Erythroblast (primary cell): ENCODE measurements at places on chromosomes 5 and 9.

GRCh38 chr9:119544492-119544891 lies 175.3 kb upstream of the BRINP1 start:
- DNase-seq: no peak

- no peak for DNase-seq
Observed at GRCh38 chr9:114224247-114224610, 68.9 kb downstream of the COL27A1 start.

DNA sequence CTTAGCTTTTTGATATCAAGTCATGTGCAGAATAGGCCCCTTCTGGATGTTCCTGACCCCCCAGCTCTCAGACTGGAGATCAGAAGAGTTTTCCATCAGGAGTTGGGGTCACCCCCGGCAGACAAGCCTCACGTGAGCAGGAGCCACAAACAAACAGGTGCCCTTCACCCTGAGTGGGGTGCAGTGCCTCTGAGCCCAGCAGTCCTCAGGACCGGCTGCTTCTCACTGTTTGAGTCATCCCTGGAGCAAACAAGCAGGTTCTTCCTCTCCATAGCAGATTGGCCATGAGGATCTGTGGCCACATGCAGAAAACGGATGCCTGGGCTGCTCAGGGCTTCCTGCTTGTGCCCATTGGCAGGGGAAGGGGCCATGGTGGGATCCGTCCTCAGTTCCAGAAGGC lies 47.0 kb downstream of the LRSAM1 start:
- DNase-seq: no peak

- DNase-seq: no peak
Observed at GRCh38 chr5:172213126-172213525, 19.2 kb downstream of the EFCAB9 start.

DNA sequence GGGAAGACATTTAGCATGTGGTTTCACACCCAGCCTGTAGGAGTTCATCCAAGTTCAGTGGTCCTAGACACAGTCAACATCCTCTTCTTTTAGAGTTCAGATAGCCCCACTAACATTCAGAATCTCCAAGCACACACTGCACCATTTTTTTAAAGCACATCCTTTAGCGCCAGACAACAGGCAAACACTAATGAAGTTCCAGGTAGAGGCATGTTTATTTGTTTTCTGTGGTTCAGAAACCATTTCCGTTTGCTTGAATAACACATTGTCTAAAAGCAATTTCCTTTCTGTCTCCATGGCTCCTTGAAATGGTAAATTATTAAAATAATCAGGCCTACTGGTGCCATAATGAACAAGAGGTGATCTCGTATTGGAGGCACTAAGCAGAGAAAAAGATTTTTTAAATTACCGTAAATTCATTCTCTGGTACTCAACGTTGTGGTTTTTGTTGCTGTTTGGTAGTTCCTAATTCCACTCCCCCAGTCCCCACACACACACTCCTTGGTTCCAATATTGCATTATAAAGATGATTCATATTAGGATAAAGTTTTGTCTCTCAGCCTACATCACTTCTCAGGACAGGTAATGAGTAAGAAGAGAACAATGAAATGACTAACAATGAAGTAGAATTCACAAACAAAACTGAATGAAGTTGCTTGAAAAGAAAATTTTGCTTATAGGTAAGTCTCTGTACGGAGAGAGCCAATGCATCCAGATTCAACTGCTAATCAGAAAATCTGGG lies 153.1 kb downstream of the PCSK1 start:
- DNase-seq: no peak

DNA sequence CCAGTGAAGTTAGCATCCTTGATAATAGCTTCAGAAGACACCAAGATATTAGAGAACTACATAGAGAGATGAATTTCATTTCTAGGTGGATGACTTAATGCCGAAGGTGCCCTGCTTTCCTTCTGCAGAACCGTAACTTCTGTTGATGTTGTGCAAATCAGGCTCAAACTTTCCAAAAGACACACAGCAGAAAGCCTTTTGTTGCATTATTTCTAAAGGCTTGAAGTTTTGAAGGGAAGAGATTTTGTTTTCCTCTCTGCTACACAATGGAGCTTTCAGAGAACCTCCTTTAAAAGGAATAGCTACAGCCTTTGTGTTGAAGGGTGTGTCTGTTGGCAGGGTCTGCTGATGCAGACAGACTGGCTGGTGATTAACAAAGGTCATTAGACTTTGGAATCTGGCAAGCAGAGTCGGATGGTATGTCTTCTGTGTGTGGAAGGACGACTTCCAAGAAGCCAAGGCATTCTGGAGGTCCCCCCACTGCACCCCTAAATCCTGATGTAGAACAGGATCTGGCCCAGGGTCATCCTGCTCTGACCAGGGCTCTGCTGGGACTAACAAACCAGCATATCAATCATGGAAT lies 57.8 kb downstream of the ZNF462 start:
- DNase-seq: no peak

DNA sequence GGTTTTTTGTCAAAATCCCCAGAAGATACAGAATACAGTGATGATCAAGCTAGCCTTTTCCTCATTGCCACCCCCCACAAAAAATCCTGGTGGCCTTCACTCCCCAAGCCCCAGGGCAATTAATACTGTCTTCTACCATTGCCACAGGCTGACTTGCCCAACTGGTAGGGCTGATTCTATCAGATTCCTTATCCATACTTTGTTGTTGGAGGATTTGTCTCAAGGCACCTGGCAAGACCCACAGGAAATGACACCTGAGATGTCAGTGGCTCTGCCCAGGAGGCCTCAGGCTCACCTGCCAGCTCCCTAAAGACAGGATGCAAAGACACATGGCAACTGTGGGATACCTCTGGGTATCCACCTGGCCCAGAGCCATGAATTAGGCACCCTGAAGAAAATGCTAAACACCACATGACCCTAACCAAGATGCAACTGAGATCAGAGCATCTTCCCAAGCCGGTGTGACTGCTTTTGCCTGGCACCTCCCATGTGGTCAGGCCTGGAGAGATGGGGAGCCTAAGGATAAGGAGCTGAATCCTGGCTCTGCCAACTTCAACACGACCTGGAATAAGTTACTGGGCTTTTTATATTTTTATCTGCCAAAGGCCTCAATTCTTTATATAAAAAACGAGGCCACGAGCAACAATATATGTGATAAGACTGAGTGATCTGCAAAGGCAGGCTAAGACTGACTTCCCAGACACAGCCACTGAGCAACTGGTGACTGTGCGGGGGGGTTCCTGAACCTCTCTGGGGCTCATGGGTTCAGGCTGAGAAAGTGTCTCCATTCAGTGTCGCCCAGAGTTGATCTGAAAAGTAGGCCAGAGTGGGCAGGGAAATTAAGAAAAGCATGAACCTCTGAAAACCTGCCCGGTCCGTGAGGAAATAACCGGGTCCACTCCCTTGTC lies 944 bp downstream of the ATOX1 start:
- no peak for DNase-seq

DNA sequence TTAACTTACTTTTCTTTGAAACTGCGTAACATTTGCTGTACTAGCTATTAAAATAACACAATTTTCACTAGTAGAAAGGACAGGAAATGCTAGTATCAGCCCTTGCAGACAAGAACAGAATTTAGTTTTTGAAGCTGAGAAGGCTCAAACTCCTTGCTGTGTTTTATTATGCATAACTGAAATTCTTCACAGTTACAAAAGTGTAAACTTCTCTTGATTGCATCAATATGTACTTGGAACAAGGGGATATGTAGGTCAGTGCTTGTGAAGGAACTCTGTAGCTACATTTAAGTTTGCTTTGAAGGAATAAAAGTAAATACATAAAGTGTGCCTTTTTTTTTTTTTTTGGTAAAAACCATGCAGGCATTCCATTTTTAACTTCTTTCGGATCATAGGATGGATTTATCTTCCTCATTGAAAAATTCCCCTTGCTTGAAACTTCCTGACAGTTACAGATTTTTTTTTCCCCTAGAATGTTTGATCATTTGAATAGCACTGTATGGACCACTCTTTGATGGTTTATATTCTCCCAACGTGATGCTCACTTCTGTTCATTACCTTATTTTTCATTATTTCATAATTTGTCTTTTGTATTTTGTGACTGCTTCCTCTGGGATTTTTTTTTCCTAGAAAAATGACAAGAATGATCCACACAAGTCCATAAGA lies 94.9 kb upstream of the DAB2 start:
- no peak for DNase-seq

DNA sequence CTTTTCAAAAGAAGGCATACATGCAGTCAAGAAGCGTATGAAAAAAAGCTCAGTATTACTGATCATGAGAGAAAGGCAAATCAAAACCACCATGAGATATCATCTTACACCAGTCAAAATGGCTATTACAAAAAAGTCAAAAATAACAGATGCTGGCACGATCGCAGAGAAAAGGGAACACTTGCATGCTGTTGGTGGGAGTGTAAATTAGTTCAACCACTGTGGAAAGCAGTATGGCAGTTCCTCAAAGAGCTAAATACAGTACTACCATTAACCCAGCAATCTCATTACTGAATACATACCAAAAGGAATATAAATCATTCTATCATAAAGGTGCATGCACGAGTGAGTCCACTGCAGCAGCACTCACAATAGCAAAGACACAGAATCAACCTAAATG lies 24.5 kb downstream of the RETREG1 start:
- no peak for DNase-seq

GRCh38 chr5:51986733-51987132 lies 603.5 kb downstream of the ISL1 start:
- no peak for DNase-seq

GRCh38 chr5:116651653-116652052 lies 77.0 kb upstream of the SEMA6A start:
- no peak for DNase-seq

DNA sequence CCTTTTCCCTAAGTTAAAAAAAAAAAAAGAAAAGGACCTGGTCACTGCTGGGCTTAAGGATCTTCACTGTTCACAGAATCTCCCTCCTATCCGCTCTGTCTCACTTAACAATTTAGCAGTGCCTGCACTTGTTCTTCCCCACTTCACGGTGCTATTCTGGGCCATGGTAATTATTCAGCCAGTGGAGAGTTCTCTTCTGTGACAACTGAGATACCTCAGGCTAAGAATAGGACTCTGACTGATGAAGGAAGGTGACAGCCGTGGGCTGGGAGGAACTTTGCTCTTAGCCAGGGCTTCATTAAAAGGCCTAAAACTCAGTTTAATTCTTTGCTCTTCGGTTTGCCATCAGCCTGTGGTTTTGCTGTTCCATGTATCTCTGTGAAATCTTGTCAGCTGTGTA lies 51.9 kb upstream of the ENTREP1 start:
- no peak for DNase-seq

DNA sequence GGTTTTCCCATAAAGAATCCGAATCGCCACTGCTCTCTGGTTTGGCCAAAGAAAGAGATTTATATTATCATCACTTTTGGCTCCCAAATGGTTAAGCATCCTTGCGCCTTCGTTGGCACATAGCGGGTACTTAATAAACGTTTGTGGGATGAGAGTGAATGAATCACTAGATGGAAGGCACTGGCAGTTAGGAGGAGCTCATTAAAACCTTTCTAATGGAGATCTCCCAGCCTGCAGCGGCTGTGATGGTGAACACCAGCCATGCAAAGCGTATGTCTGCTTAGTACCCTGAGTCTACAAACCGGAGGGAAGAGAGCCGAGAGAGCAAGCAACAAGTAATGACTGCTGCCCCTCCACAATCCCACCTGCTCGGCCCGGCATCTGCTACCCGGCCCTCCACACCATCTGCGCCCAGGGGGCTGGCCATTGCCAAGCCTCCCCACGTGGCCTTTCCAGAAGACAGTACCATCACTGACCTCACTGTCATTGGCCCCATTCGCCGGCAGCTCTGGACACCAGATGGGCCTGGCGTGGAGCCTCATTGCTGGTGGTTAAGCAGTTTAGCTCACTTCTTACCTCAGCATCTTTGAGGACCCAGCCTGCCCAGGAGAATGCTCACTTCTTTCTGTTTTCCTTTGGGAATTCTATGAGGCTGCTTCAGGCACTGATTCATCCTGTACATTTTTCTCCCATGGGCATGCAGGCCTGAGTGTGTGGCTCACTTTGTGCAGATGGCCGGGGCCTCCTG lies 39.3 kb upstream of the ANKRD33B start:
- DNase-seq: no peak

DNA sequence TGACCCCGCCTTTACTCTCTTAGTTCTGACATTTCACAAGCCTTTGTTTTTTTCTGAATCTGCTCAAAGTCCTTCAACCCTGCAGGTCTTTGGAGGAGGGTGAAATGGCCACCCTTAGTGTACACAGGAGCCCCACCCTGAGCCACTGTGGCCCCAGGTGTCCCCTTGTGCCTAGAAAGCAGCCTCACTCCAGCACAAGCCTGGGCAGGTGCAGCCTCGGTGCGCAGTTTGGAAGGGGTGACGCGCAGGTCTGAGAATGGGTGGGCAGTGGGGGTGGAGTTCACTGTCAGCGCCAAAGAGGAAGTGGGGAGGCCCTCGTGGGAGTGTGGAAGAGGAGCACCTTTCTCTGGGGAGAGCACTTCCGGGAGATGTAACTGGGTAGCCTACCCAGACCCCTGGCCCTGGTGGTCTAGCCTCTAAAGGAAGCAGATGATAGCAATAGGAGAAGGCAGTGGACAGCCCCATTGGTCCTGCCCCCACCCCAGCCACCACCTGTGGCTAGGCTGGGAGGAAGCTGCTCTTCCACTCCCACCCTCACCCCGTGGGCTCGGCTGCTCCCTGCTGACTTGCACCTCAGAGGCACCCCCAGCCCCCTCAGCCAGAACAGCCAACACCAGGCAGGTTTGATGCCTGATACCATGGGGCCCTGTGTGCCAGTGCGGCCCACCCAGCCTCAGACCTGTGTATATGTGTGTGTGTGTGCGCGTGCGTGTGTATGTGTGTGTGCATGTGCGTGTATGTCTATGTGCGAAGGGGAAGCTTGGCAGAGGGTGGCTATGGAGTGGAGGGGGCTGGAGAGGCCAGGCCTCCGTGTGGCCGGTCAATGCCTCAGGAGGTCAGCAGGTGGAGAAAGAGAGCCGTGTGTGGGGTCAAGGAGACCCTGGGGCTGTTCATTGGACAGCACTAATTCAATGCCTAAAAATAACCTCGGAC lies 16.8 kb upstream of the DAB2IP start:
- DNase-seq: no peak

GRCh38 chr5:54477941-54478478 lies 22.5 kb downstream of the HSPB3 start:
- DNase-seq: no peak

GRCh38 chr9:16918920-16919319 lies 48.5 kb upstream of the BNC2 start:
- DNase-seq: no peak

- no peak for DNase-seq
Observed at GRCh38 chr5:176175101-176175852, 62.9 kb upstream of the SIMC1 start.

GRCh38 chr5:142405814-142406395 lies 81.1 kb upstream of the SPRY4 start:
- no peak for DNase-seq

DNA sequence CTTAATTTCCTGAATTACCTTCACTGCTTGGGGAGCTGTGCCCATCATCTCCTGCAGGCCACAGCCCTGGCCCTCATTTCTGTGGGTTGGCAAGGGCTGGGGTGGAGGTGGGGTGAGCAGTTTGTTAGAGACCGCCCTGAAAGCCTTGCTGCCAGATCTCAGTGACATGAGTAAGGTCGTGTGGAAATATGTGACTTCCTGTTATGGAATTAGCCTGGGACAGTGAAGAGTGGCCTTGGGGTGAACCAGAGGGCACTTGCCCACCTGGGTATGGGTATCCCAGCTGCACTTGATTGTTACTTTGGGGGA lies 2.5 kb upstream of the HNRNPAB start:
- no peak for DNase-seq
